HFFc6 (cell line): ENCODE measurements at places on chromosomes 12 and 14. TPM values are rescaled to one million over a fixed set of nuclear protein-coding genes. Genes with fewer than 3 reads are reported as not detected.

Gene RDH16
- not detected in 3 replicates for total RNA-seq

Gene ZNF740
- 19.4 to 22.4 TPM (median 22.3 TPM) in 3 replicates for total RNA-seq

Gene DTX1
- total RNA-seq: not detected in 3 replicates

Gene SYNDIG1L
- total RNA-seq: not detected in 3 replicates

Gene GALNT9
- not detected in 3 replicates for total RNA-seq

Gene NFE2
- 0.21 to 0.37 TPM (median 0.21 TPM) in 3 replicates for total RNA-seq

Gene TAS2R42
- not detected in 3 replicates for total RNA-seq

Gene SCNN1A
- total RNA-seq: 0.18 TPM in 1 of 3 replicates, not detected in the others

GRCh38 chr12:49233842-49234526 lies 30.9 kb upstream of the TUBA1C start:
- peak overlapping the region; percentile 66; the same call in 1 of the 2 replicates for H3K4me3 ChIP-seq
- H3K36me3 ChIP-seq: peaks cover 4% of the 10 kb centered on the region; the same call in 1 of the 2 replicates
- peaks cover 3% of the 10 kb centered on the region; the same call in 1 of the 2 replicates for H3K27me3 ChIP-seq

- H3K36me3 ChIP-seq: no peaks in the 10 kb centered on the region
- no peak for DNase-seq
- H3K4me1 ChIP-seq: no peaks in the 10 kb centered on the region
- no peak overlapping the region for H3K4me3 ChIP-seq
- H3K27me3 ChIP-seq: no peaks in the 10 kb centered on the region; the same call in none of the 2 replicates
Observed at GRCh38 chr14:38900887-38901286, 202.1 kb downstream of the SEC23A start.

DNA sequence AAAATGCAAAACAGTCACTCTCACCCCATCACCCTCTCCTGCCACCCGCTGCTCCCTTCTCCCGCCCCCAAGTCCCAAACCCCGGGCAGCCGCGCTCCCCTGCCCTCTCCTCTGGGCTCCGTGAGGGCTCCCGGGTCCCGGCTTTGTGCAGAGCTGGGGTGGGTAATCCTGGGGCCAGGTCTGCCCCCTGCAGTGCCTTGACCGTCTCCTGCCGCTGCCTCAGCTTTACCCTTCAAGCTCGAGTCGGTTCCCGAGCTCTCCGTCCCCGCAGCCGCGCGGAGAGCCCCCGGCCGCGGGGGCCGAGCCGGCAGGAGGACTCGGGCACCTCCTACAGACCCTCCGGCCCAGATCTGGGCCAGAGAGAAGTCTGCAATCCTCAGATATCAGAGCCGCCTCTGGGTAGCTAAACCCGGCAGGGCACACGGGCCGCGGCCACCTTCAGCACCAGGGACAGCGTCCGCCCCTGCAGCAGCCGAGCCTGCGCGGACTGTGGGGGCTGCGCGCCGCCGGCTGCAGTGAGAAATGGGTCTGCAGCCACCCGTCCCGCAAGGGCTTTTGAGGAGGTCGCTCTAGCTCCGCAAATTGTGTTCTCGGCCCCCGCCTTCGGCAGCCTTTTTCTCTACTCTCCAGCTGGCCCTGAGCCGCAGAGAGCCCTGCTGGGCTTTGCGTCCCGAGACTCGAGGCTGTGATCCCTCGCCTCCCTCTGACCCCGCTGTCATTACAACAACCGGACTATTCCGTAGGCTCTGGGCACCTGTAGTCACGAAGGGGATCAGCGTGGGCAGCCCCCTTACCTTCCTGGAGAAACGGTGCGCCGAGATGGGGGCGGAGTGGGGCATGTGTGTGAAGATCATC lies 1.2 kb downstream of the PRMT8 start:
- no peaks in the 10 kb centered on the region for H3K36me3 ChIP-seq
- H3K27me3 ChIP-seq: peaks cover 41% of the 10 kb centered on the region
- no peak overlapping the region for H3K27ac ChIP-seq
- peak; percentile 4 for DNase-seq
- no peaks in the 10 kb centered on the region for H3K4me1 ChIP-seq

DNA sequence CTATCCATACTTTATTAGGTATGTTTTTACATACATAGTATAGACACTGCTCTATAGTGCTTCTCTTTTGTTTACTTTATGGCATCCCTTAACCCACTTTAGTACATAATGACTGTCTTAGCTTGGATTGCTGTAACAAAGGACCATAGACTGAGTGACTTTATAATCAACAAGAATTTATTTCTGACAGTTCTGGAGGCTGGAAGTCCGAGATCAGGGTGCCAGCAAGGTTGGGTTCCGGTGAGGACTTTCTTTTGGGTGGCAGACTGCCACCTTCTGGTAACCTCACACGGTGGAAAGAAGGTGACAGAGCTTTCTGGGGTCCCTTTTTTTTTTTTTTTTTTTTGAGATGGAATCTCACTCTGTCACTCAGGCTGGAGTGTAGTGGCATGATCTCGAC lies 48.6 kb upstream of the PPM1H start:
- no peak for DNase-seq
- peaks cover 6% of the 10 kb centered on the region for H3K27me3 ChIP-seq
- H3K4me1 ChIP-seq: no peaks in the 10 kb centered on the region
- H3K27ac ChIP-seq: no peak overlapping the region
- no peak overlapping the region for H3K4me3 ChIP-seq
- H3K36me3 ChIP-seq: no peaks in the 10 kb centered on the region

DNA sequence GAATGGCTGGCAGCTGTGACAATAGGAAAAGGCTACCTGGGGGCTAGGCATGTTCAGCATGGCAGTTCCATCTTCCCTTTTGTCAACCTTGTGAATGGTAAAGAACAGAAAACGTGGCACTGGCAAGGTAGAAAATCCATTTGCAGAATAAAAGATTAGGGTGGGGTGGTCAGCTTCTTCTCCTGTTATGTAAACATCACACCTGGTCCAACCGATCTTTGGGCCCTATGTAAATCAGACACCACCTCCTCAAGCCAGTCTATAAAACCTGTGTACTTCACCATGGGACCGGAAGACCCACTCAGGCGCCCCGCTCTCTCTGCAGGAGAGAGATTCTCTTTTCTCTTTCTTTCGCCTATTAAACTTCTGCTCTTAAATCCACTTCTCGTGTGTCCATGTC lies 19.6 kb upstream of the TMEM30B start:
- peaks cover 8% of the 10 kb centered on the region for H3K27me3 ChIP-seq
- H3K4me1 ChIP-seq: peaks cover 4% of the 10 kb centered on the region; the same call in 1 of the 2 replicates
- H3K36me3 ChIP-seq: no peaks in the 10 kb centered on the region
- H3K4me3 ChIP-seq: no peak overlapping the region
- DNase-seq: no peak
- no peak overlapping the region for H3K27ac ChIP-seq

DNA sequence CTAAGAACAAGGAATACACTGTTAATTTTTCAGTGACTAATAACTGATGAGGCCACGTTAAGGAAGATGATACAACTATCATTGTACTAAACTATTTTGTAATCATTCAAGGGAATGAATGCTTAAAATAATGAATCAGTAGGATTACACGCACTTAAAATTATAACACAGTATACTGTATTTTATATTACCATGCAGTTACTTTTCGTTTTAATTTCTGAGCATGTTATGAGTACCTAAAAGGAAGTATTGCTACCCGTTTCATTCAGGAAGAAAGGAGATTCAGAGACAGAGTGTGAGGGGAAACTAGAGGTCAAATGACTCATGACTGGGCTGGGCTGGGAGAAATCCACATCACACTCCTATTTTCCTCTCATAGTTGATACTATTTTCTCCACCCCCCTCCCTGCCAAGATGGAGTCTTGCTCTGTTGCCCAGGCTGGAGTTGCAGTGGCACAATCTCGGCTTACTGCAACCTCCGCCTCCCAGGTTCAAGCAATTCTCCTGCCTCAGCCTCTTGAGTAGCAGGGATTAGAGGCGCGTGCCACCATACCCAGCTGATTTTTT lies 202.0 kb downstream of the PPM1H start:
- H3K36me3 ChIP-seq: peaks cover 13% of the 10 kb centered on the region
- peak; percentile 50 for DNase-seq
- peaks cover 88% of the 10 kb centered on the region for H3K4me1 ChIP-seq
- peak overlapping the region; percentile 90 for H3K27ac ChIP-seq
- H3K27me3 ChIP-seq: no peaks in the 10 kb centered on the region

DNA sequence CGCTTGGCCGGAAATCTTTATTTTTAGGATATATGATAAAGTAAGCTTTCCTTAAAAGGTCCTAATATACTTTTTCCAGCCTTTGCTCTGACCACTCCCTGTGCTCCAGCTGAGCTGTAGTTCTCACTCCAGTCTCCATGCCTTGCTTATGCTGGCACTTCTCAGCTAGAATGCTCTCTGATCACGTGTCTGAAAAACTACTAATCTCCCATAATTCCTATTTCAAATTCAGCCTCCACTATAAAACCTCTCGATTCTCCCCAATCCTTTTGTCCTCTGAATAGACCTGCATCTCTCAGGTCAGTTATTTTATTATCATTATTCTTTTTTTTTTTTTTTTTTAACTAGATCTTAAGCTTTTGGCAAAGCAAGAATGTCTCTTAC lies 3.7 kb downstream of the BIN2 start:
- no peak overlapping the region for H3K4me3 ChIP-seq
- no peak overlapping the region for H3K27ac ChIP-seq
- H3K4me1 ChIP-seq: peaks cover 21% of the 10 kb centered on the region
- H3K27me3 ChIP-seq: peaks cover 3% of the 10 kb centered on the region

DNA sequence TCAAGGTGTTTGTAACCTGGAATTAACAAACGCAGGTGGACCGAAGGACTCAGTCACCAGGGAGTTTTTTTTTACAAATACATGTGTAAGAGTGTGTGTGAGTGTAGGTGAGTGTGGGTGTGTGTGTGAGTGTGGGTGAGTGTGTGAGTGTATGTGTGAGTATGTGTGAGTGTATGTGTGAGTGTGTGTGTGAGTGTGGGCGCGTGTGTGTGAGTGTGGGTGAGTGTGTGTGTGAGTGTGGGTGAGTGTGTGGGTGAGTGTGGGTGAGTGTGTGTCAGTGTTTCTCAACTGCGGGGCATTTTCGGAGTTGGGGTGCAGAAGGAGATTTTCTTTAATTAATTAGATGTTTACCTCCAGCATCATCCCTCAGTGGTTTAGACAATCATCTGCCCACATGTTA lies 1178.8 kb downstream of the VRK1 start:
- H3K27ac ChIP-seq: no peak overlapping the region
- no peak for DNase-seq
- H3K36me3 ChIP-seq: no peaks in the 10 kb centered on the region
- no peaks in the 10 kb centered on the region for H3K27me3 ChIP-seq

DNA sequence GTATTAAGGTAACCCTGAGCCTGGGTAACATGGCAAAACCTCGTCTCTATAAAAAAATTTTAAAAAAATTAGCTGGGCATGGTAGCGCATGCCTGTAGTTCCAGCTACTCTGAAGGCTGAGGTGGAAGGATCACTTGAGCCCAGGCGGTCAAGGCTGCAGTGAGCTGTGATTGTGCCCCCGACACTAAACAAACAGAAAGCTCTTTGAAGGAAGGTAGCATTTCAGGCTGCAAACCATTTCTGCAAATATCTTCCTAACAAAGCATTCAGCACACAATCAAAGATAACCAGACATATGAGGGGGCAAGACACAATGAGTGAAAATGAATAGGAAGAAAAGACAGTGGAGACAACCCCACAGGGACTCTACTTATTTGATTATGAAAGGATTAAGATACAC lies 118.7 kb downstream of the PRIMA1 start:
- no peak overlapping the region for H3K4me3 ChIP-seq
- H3K27ac ChIP-seq: no peak overlapping the region
- no peaks in the 10 kb centered on the region for H3K36me3 ChIP-seq
- no peak for DNase-seq
- H3K4me1 ChIP-seq: no peaks in the 10 kb centered on the region
- H3K27me3 ChIP-seq: no peaks in the 10 kb centered on the region

DNA sequence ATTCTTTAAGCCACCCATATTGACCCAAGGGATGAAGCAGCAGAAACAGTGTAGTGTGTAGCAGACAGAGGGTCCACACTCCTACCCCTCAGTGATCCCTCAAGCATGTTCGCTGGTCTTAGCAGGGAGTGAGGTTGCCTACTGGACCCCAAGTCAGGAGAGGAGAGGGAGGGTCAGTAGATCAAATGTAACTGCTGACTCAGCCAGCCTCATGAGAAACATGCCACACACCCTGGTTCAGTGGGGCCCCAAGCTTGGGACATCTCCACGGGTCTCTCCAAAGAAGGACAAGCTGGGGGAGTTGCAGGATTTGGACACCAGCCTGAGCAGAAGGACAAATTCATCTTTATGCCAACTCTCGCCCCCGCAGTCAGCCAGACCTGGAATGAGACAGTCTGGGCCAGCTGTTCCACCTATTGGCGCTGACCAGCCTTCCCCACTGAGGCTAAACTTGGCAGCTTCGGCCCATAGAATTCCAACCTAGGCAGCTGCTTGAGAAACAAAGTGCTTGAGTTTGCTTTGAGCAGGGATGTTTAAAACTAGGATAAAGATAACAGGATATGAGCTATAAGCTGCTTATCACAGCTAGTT lies 66.0 kb upstream of the ACTN1 start:
- H3K27me3 ChIP-seq: peaks cover 5% of the 10 kb centered on the region
- no peaks in the 10 kb centered on the region; the same call in 1 of the 2 replicates for H3K36me3 ChIP-seq
- DNase-seq: no peak
- no peak overlapping the region for H3K4me3 ChIP-seq
- no peak overlapping the region; the same call in 1 of the 2 replicates for H3K27ac ChIP-seq

GRCh38 chr12:44875954-44876543 lies at the start of gene NELL2:
TSS of gene NELL2 (minus strand) at chr12:44876315. CDS start at chr12:44875869, 446 bp downstream.
- peak within 1 kb of the TSS; percentile 85 for H3K4me3 ChIP-seq
- DNase-seq: no peak
- no peak within 1 kb of the TSS for H3K27ac ChIP-seq
- no peaks in the 10 kb centered on the region for H3K36me3 ChIP-seq
- peaks cover 12% of the 10 kb centered on the region for H3K27me3 ChIP-seq

DNA sequence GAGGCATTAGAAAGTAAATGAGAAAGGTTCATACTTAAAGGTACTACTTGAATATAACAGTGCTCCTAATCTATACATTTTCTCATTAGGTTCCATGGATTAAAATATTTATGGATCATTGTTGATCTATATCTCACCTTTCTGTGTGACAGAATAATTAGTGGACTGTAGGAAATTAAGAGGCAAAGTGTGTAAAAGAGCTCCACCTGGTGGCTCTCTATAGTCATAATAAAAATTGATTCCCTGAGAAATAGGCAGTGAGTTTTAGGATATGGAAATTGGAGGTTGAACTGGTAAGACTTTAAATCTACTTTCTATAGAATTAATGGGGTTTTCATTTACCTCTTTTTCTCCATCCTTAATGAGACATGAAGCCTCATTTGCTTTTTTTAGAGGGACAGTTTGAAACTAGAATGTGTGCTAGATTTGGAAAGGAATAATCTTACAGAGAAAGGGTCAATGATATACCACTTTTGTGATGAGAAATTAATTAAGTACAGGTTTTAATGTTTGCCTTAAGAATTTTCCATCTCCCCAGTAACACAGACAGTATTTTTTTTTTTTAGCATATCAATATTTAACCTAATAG lies 11.8 kb upstream of the DERA start:
- peaks cover 36% of the 10 kb centered on the region for H3K36me3 ChIP-seq
- DNase-seq: no peak
- no peak overlapping the region for H3K4me3 ChIP-seq
- no peaks in the 10 kb centered on the region; the same call in 1 of the 2 replicates for H3K27me3 ChIP-seq
- H3K4me1 ChIP-seq: peaks cover 35% of the 10 kb centered on the region
- peak overlapping the region; percentile 55 for H3K27ac ChIP-seq

GRCh38 chr14:91252871-91253794 lies 8.6 kb upstream of the GPR68 start:
- H3K4me1 ChIP-seq: peaks cover 23% of the 10 kb centered on the region
- H3K36me3 ChIP-seq: no peaks in the 10 kb centered on the region
- no peak for DNase-seq
- H3K27ac ChIP-seq: no peak overlapping the region
- no peaks in the 10 kb centered on the region; the same call in 1 of the 2 replicates for H3K27me3 ChIP-seq

- H3K4me1 ChIP-seq: peaks cover 18% of the 10 kb centered on the region
- H3K27me3 ChIP-seq: no peaks in the 10 kb centered on the region; the same call in 1 of the 2 replicates
- no peak overlapping the region for H3K4me3 ChIP-seq
- H3K27ac ChIP-seq: no peak overlapping the region
- no peak for DNase-seq
Observed at GRCh38 chr12:47892819-47893218, 12.0 kb downstream of the VDR start.
